Activated naive CD4-positive, alpha-beta T cell treated with anti-CD3 and anti-CD28 coated beads, Interleukin-2, amount 10 ng/mL, durations not matched to agents 7 days and 5 days (primary cell): ENCODE measurements at places on chromosomes 5 and 9.

DNA sequence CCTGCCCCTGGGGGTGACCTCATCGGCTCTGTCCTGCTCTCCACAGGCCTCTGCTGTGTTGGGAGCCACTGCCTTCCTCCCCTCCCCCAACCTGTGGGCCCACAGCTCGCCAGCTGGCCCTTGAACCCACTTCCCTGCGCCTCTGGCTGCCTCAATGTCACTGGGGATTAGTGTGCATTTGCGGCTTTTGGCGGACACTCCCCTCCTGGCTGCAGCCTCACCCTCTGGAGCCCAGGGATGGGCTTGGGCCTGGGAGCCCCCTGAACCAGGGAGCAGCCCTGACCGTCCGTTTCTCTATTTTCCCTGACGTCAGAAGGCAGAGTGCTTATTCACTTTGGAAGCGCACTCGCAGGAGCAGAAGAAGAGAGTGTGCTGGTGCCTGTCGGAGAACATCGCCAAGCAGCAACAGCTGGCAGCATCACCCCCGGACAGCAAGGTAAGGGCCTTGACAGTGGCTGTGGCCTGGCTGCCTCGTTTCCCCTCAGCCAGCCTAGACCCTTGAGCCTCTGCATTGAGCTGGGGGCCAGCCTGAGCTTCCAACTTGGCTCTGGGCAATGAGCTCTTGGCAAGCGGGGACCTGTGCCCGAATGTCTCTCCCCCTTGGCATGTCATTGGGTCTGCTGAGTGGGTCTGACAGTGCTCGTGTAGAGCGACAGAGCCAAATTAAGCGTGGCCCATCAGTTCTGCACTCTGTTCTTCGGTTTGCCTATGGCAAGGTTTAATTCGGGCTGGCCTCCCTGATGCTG, 73.1 kb downstream of the RGS3 start:
- DNase-seq, result peak; percentile 14

GRCh38 chr9:14325147-14325546, 11.2 kb upstream of the NFIB start:
- no peak for DNase-seq

DNA sequence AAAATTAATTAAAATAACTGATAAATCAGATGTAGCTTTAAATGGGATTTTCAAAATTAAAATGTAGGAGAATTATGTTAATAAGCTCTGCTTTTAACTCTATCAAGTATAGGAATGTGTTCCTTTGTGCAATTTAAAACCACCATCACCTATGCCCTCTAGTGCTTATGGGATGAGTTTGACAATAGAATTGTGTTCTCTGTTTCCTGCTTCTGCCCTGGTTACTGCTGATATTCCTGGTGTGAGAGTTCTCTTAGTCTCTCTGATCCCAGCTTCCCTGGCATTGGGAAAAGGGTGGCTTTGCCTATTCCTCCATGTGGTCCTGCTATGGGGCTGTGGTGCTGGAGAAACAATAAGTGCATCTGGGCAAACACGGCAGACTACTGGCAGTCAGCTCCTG, 8.1 kb downstream of the LRRTM2 start:
- DNase-seq, result no peak

DNA sequence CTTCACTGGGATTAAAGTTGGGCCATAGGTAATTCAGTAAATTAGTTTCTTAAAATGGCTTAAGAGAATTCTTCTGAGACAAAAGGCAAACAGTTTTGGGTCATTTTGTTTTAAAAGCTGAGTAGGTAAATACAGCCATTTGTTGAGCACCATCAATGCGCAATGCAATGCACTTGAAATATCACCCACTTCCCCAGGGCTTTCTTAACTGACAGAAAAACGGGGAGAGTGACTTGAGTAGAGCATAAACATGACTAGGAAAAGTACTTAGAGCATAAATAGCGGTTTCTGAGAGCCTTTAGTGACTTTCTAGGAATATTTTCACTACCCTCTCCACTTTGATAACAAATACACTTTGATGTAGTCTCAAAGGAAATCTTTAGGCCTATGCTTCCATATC, 27.2 kb downstream of the MLANA start:
- no peak for DNase-seq

- DNase-seq, result no peak
Observed at GRCh38 chr9:89695441-89695891, 90.7 kb downstream of the GADD45G start.
